ENCODE measurements at places on chromosomes 12 and 14. TPM values are rescaled to one million over a fixed set of nuclear protein-coding genes. Genes with fewer than 3 reads are reported as not detected.
A peak's percentile ranks its signal among the peaks of the same experiment; 100 is the strongest.

DNA sequence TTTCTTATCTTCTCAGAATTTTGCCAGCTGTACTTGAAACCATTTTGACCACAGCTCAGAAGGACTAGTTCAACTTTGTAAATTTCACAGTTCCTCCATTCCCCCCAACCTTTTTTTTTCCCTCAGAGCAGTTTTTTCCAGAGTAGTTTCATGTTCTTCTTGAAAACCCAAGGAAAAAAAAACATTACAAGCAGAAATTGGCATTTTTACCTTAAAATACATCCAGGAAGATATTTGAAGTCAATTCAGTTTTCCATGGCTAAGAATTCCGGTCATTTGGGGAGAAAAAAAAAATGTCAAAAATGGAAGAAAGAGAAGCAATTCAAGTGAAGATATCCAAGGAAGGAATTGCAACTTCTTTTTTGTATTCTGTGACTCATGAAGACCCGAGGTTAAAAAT, 39.5 kb downstream of the SYNE2 start:
- no peak for DNase-seq

DNA sequence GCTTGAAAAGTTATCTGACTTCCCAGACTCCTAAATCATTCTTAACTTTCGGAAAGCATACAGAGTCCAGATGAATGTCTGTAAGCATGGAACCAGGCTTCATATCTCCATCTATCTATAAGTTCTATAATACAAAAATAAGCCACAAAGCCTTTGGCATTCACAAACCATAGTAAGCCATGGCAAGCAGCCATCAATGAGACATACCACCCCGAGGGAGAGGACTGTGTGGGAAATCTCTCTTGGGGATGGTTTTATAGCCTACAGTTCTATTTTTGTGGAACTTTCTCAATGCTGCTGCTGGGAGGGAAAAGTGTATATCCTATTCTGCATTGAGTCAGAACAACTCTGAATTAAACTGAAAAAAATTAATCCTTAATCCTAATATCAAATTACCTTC, 20.4 kb downstream of the EGLN3 start:
- DNase-seq, result no peak

GRCh38 chr12:39490500-39491282, 47.8 kb upstream of the KIF21A start:
- no peak for DNase-seq

DNA sequence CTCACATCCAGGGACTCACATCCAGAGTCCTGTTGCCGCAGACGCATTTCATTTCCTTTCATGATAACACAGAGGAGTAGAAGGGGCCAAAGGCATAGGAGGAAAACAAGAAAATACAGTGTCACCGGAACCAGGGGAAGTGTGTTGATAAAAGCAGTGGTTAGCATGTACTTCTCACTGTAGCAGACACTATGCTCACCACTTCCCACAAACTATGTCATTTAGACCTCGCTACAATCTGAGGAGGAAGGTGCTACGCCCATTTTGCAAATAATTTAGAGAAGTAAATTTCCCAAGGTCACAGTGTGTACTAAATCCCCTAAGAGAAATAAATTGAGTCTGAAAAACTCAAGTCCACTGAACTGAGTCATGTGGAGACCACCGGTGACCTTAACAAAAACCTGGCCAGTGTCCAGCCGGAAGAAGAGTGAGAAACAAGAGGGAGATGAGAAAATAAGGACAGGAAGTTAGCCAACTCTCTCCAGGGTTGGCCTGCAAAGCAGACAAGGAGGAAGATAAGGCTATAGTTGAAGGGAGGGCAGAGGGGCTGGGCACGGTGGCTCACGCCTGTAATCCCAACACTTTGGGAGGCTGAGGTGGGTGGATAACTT, 25.8 kb upstream of the TMCC3 start:
- no peak for DNase-seq

DNA sequence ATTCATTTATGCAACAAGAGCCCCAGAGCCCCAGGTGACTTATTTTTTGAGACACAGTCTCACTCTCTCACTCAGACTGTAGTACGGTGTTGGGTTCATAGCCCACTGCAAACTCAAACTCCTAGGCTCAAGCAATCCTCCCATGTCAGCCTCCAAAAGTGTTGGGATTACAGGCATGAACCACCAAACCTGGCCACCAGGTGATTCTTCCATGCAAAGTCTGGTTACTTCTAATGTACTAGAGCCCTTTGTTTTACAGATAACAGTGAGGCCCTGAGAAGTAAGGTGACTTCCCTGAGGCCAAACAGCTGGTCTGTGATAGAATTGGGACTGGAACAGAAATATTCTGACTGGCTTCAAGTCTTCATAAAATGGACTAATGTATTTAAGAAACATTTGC, 10.0 kb upstream of the KCNK10 start:
- no peak for DNase-seq

- DNase-seq, result no peak
Measured at GRCh38 chr12:62586850-62587249, 120.2 kb downstream of the MON2 start.

- peak; percentile 31 for DNase-seq
Measured at GRCh38 chr12:24561882-24562770, 386.8 kb downstream of the BCAT1 start.

DNA sequence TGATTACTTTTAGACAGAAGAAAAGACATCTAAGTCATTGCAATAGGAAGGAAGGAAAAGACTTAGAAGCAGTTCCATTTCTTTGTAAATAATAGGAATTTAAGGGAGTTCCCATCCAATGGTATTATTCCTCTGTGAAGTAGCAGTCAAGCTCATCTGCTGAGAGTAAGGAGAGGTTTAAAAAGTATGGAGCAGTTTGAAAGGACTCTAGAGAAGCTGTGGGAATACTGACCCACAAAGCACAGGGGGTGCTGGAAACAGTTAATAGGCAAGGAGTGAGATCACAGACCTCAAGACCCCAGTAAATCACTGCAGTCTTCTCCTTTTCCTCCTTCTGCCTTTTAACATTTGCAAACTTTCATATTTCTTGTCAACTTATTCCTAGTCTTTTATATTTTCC, 428.5 kb downstream of the ADAMTS20 start:
- no peak for DNase-seq

DNA sequence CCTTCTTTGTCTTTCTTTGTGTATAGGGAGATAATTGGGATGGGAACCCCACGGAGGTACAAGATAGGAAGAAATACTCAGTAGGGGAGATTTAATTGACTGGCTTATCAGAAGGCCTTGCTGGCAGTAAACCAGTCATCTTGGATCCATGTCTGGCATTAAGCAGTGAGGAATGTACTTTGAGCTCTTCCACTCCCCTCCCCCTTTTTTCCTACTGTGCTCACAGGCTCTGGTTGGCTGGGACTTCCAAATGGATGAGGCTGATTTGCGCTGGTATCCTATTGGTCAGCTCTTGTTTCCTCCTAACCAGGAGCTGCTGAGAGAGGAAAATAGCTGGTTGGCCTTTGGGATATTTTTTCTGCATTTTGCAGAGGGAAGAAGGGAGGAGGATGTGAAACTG, 24.7 kb downstream of the NGDN start:
- no peak for DNase-seq

- no peak for DNase-seq
Measured at GRCh38 chr12:41683513-41684240, 461.0 kb downstream of the GXYLT1 start.

GRCh38 chr12:15050659-15051058, 77.8 kb downstream of the PDE6H start:
- no peak for DNase-seq

- DNase-seq, result no peak
Measured at GRCh38 chr12:101287357-101287756, 7.5 kb downstream of the UTP20 start.

DNA sequence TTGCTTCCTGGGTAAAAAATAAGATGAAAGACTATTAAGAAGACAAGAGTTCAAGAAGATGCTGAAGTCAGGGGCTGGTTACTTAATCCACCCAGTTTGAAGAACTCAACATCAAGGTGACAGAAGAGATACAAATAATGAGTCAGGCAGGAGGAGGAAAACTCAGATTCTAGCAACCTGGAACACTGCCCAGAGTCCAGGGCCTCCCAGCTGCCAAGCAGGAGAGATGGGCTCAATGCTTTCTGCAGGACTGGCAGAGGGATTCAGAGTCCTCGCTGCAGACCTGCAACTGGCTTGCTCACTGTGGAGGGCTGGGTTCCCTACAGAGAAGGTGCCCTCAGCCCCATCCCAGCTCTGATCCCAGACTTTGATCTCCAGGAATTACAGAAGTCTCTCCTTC, 28.6 kb upstream of the CEBPE start:
- no peak for DNase-seq

DNA sequence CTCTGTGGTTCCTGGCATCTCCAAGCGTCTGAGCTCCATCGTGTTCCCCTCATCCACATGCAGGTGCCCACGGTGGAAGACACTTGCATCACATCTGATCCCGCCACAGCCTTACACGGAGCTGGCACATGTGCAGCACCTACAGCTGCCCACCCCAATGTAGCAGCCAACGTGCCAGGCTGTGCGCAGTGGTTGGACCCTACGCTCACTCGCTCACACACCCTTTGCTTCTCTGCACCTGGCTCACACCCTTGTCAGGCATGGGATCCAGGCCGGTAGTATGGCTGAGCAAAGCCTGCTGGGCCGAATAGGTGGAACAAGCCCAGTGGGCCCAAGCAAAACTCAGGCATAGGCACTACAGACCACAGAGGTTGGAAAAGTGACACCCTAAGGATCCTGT, 567.2 kb downstream of the FSCB start:
- DNase-seq, result no peak

- no peak for DNase-seq
Measured at GRCh38 chr12:15839041-15839440, 43.1 kb upstream of the STRAP start.

DNA sequence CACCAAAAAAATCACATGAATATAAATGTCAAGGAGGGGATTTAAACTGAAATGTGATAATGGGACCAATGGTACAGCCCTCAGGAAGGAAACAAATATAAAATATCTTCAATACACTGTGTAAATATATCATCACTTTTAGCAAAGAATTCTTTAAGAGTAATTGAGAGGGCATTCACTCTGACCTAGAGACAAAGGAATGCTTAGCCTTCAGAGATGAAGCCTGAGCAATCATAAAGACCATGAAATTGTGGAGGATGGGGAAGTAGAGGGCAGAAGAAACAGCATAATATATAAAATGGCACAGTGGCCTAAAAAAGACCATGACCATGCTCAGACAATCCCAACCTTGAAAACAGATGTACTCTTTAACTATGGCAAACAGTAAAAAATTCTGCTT, 20.4 kb downstream of the YAF2 start:
- DNase-seq, result no peak

DNA sequence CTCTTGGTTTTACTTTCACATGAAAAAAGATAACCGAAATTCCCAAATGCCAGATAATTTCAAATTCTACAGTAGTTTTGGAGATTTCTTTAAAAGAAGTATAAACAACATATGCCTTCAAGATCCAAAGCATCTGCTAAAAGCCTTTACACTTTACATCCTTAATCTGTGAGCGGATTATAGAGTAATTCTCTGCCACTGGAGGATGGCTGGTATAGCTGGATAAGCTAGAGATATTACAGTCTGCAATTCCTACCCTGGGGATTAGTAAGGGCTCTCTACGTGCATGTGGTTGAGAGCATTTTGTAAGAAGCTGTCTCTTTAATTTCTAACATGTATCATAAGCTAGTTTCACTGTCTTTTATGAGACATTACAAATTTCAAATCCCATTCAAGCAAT, 240.3 kb upstream of the HMGA2 start:
- DNase-seq, result no peak

DNA sequence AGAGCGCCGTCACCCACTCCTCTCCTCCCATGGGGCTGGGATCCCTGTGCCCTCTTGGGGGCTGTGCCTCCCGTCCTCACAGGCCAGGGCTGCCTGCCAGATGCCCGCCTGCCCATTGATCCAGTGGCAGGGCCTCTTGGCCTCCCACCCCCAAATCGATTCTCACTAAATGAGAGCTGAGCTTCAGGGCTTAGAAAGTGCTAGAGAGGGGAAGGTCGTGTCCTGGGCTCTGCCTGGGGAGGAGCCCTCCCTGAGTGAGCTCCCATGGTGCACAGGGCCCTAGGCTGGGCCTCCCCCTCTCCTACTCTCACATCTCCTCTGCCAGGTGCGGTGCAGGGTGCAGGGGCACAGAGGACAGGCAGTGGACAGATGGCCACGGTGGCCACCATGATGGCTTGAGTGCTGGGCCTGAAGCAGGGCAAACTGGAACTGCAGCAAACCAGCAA, 9.2 kb downstream of the BEGAIN start:
- DNase-seq, result no peak

GRCh38 chr12:117699118-117699517, 269.7 kb downstream of the KSR2 start:
- no peak for DNase-seq

GRCh38 chr12:89306827-89307473, 45.4 kb downstream of the DUSP6 start:
- no peak for DNase-seq

DNA sequence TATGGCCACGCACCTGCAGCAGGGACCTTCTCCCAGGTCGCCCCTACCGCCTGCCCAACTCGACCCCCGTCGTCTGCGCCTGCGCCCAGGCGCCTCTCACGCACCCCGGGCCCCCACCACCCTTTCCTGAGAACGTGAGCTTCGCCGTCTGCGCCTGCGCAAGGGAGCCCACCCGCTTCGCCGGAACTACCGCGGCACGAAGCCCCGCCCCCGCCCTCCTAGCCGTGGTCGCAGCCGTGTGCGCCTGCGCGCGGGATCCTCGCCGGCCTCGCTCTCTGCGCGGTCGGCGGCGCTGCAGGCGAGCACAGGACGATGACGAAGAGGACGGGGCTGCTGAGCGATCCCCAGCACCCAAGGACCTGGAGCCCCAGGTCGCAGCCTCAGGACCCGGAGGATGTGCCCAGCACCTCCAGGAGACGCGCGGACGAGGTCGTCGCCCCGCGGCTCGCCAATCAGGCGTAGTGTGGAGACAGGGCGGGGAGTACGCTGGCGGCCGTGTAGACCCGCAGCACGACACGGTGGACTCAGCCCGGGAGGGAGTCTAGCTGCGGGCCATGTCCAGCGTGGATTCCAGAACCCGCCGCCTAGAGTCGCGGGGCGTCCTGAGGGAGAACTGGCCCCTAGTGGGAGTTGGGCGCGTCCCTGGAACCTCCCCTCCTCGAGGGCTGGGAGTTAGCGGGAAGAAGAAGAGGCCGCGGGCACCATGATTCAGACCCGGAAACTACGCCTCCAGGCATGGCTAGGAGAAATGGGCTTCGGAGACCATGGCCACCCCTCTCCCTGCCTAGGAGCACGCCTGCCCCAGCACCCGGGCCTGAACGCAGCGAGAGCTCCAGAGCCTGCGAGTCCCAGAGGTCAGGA, 1120.8 kb upstream of the TMEM132C start:
- peak; percentile 76 for DNase-seq

BHLHE41 gene
- not detected for total RNA-seq

TTC9 gene
- 8.6 TPM for total RNA-seq

TMEM233 gene
- not detected for total RNA-seq

FOXG1 gene
- not detected for total RNA-seq

SLC5A8 gene
- total RNA-seq, result not detected

SERPINA3 gene
- not detected for total RNA-seq

DPPA3 gene
- not detected for total RNA-seq

SYNDIG1L gene
- not detected for total RNA-seq

KCNC2 gene
- total RNA-seq, result not detected

TAS2R9 gene
- total RNA-seq, result not detected

HOXC11 gene
- total RNA-seq, result not detected

ACADS gene
- total RNA-seq, result 16.6 TPM

CERS5 gene
- 63.0 TPM for total RNA-seq
